ENCODE measurements at places on chromosomes 5 and 9.

GRCh38 chr5:152305525-152305924, 99.6 kb downstream of the NMUR2 start:
- DNase-seq, result no peak

DNA sequence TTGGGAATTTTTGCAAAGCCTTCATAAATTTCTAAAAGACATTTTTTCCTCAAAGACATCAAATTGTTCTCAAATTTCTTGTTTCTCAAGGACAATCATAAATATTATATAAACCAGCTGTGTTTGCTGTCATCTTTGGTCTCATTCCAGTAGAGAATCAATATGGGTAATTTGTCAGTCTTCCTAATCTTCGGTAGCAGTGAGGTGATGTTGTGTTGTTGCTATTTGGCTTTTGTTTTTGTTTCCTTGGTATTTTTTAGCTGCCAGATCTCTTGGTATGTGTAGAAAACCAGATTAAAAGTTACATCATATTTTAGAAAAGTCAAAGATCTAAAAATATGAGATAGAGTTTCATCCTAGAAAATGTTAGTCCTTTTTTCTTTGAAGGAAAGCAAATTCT, 87.5 kb downstream of the CAMK4 start:
- DNase-seq, result no peak

- DNase-seq, result no peak
Measured at GRCh38 chr9:120839146-120839545, 3.6 kb downstream of the PSMD5 start.

DNA sequence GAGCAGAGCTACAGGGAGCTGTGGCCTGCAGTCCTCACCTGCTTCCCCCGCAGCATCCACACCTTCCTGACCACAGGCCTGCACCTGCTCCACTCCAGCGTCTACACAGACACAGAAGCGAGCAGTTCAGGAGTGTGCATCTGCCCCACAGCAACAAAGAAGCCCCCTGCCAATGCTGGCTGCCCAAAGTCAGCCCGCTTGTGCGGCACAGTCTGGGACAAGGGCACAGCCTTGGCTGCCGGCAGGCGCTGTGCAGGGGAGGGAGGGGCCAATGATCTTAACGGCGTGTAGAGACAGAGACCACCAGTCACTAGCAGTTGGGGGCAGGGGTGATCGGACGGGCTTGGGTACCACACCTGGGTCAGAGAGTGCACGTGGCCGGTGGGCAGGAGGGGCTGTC, 6.6 kb downstream of the BRD9 start:
- DNase-seq, result no peak

DNA sequence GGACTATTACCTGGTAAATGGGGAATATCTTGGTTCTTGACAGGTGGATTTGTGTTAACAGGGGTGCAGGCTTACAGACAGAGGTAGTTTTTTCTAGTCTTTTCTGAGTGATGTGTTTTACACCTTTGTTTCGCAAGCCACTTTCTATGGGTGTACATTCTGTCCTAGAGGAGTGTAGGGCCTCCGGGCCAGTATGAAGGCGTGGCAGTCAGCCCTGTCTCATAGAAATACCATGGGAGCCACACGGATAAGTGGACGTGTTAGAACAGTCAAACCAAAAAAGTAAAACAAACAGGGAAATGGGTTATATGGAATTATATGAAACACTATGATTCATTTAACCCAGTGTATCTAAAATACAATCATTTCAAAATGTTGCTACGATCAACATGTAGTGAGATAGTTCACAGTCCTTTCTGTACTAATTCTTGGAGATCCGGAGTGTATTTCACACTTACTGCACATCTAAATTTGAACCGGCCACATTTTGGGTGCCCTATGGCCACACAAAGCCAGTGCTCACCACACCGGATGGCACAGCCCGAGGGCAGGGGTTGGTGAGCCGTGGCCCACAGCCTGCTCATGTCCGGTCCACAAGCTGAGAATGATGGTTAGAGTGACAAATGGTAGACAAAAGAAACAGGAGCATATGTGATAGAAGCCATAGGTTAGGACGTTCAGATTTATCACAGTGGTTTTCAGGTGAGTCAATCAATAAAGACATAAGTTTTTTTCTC, 80.1 kb upstream of the IRX4 start:
- no peak for DNase-seq

DNA sequence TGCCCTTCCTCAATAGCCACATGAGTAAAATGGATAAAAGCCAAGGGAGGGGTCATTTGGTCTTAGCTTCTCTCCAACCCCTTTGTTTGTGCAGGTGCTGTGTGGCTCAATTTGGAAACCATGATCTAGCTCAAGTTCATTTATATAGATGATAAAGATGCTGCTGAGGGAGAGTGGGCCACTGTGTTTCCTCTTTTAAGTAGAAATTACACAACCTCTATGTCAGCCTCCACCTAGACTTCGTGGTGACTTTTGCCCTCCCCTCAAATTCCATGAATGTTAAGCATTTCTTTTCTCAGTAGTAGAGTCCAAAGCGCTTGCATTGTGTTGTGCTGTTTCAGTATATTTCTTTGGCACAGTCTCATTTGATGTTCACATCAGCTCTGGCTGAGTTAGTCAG, 241.4 kb downstream of the ARHGAP26 start:
- no peak for DNase-seq

- no peak for DNase-seq
Measured at GRCh38 chr9:94005272-94005901, 50.2 kb upstream of the BARX1 start.

DNA sequence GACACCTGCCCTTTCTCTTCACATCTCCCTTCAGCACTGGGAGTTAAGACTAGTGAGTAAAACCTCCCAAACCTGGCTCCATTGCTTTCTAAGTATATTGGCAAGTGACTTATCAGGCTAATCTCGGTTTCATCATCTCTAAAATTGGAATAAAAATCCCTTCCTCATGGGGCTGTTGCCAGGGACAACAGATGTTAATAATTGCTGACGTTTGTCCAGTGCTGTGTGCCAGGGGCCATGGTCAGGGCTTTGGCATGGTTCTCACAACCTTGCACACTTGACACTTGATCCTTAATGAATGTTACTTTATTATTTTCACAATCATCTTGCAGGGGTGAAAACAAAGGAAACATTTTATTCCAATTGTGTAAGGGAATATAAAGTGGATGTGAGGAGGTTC, 1262.0 kb upstream of the WWC1 start:
- DNase-seq, result no peak

- no peak for DNase-seq
Measured at GRCh38 chr9:120463765-120464164, 116.2 kb downstream of the CDK5RAP2 start.

- DNase-seq, result no peak
Measured at GRCh38 chr5:107557051-107557658, 113.6 kb downstream of the EFNA5 start.

- no peak for DNase-seq
Measured at GRCh38 chr5:11383506-11384095, 520.6 kb downstream of the CTNND2 start.

DNA sequence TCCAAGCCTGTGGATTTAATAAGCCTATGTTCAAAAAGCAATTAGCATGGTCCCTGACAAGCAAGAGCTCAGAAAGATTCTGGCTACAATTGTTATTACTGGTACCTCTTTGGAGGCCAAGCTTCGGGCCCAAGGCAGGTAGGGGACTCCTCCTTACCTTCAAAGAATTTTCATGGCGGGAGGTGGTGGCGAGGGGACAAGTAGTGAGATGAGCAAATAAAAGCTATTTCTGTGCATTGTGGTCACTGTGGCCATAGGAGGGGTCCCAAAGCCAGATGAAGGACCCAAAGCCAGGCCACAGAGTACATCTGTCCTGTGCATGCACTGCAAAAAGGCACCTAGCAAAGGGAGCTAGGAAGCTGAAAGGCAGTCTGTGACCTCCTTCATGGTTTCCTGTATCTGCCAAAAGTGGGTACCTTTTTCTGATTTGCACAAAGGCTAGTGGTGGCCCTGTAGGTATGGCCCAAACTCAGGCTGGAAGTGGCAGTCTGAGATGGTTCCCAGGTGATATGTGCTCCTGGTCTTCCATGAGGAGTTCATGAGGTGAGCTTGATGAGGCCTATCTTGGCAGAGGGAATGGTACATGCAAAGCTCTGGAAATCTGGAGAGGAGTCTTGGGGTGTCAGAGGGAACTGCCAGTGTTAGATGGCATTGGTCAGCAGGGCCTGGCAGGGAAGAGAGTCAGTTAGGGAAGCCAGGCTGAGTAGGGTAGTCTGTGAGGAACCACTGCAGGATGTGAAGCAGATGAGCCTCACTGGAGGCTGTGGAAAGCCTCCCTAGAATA, 3.3 kb upstream of the CXXC5 start:
- no peak for DNase-seq

DNA sequence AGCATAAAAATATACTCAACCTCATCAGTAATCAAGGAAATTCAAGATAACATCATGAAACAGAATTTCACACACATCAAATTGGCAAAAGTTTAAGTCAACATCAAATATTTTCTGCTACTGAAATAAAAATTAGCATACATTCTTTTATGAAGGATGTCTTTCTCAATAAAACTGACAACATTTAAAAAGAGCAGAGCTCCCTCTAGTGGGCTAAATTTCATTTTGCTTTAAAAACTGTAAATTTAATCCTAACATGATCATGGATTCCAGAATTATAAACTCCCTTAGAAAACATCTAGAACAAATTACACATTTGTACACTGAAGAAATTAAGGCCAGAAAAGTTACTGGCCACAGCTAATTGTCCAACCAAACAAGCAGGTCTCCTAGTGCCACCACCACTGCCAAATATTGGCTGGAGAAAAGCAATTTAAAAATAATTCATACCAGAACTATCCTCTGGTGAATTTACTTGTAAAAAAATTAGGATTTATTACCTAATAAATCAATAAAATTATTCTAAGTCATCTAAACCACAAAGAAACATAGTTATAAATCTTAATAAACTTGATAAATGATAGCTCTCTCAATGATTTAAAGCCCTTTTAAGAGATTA, 31.2 kb downstream of the DEPDC1B start:
- no peak for DNase-seq

DNA sequence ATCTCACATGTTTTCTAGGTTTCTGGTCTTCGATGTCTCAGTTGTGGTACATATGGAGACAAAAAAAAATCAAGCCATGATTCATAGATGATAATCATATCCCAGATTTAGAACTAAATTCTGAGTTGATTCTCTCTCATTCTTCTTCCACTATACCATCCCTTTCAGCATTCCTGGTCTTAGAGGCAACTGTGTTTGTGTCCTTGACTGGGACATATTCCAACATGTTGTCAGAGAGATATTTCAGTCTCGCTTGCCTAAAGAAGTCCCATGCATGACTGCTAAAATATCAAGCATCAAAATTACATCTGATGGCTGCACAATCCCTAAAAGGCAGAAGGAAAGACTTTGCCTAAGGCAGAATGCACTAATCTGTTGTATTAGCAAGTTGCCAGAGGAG, 236.6 kb downstream of the PSAT1 start:
- no peak for DNase-seq

DNA sequence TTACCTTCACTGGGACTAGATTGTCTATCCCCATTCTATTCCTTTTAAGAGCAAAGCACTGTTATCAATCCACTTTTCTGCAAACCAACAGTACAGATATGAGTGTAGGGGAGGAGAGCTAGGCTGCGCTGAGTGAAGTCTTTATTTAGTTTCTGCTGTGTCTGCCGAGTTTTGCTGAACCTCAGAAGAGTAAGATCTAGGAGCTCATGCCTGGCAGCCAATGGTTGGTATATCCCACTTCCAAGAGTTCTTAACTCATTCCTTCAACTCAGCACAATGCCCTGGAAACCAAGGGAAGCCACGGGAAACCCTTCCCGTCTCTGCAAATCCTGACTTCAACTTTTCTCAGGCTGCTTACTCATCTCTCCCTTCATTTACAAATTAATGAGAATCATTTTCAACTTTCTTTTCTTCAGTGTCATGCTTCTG, 58.0 kb upstream of the JAK2 start:
- no peak for DNase-seq

GRCh38 chr5:72163349-72163983, 56.2 kb downstream of the MAP1B start:
- no peak for DNase-seq

- no peak for DNase-seq
Measured at GRCh38 chr9:112725961-112726360, 8.0 kb upstream of the INIP start.

- no peak for DNase-seq
Measured at GRCh38 chr5:151686674-151687407, at the start of gene SPARC. TSS of gene SPARC (minus strand) at chr5:151686915. CDS start at chr5:151676188, 10,727 bp downstream.

- DNase-seq, result no peak
Measured at GRCh38 chr9:20526500-20527319, 95.6 kb downstream of the MLLT3 start.

GRCh38 chr9:21015129-21015815, 16.2 kb downstream of the HACD4 start:
- no peak for DNase-seq

DNA sequence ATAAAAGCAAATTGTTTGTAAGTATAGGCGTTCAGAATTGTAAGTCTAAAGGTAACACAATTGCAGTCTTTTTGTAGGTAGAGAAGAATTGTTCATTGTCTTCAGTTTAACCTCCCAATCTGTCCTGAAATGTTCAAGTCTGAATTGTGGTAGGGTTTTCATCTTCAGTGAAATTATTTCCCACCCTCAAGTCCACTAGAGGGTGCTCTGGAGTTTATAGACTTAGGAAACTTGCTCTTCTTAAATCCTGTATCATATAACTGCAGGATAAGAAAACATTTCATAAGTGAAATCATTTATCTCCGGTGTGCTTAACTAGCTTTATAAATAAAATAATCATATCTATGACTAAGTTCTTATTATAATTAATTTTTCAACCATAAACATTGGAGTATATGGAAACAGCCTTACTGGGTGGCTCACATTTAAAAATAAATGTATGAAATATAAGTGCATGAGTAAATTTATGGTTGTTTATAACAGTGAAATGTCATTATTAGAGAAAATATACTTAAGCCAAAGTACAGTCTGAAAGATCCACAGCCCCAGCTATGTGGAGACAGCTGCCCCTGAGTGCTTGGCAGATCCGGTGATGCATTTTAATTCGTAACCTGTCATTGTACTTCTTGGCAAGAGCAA, 182.4 kb upstream of the OTULINL start:
- DNase-seq, result no peak

DNA sequence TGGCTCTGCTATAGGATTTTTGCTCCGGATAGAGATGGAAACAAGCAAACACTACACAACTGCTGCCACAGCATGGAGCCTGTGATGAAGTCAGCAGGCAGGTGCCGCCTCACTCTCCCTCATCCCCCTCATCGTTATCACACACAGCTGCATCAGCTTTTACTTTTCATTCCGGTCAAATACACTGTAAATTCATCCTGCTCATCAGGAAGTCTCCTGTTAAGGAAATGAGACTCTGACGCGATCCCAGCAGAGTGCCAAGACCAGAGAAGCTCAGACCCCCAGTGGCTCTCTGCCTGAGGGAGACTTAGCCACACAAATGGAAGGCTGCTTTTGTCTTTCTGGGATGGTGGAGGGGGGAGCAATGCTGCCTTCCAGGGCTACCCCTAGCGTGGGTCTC, 270.2 kb downstream of the ELAVL2 start:
- DNase-seq, result no peak

- DNase-seq, result no peak
Measured at GRCh38 chr9:21559402-21560280, 77.5 kb upstream of the IFNE start.

DNA sequence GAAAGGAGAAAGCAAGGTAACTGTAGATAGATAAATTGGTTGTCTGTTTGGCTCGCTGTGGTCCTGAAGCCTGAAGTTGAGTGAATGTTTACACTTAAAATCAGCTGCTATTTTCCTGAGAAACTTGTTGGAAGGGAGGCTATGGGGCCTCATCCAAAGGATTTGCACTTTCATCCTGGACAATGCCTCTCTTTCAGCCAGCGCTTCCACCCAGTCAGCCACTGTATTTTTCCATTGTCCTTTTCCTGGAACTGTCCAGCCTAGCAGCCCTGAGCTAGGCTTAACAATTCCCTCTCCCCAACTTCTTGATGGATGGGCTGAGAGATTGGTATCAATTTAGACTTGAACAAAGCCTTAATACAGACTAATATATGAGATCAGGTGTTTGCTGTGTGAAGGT, 429.2 kb downstream of the DMAC1 start:
- DNase-seq, result no peak

Data from stimulated activated CD8-positive, alpha-beta memory T cell treated with anti-CD3 and anti-CD28 coated beads, Interleukin-7, amount 100 ng/mL, for 1 hour (primary cell).